ENCODE measurements at places on chromosomes 12 and 14.

- no peak for DNase-seq
Observed at GRCh38 chr12:73486256-73486655, 1051.4 kb upstream of the ATXN7L3B start.

- no peak for DNase-seq
Observed at GRCh38 chr12:92034858-92035401, 110.7 kb downstream of the BTG1 start.

DNA sequence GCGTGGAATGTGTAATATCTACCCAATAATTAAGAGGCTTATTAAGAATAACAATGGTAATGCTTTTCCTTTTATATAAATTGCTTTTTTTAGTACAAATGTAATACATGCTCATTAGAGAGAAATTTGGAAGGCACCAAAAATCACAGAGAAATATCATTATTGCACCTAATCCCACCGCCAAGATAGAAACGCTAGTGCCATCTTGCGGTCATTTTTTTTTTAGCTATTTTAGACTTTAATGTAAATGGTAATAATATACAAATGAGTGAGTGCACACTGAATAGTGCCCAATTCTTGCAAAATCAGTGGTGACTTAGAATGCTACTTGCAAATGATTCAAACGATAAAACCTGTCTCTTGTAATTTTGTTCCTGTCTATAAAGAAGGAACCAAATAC lies 576.8 kb upstream of the TMEM132C start:
- no peak for DNase-seq

DNA sequence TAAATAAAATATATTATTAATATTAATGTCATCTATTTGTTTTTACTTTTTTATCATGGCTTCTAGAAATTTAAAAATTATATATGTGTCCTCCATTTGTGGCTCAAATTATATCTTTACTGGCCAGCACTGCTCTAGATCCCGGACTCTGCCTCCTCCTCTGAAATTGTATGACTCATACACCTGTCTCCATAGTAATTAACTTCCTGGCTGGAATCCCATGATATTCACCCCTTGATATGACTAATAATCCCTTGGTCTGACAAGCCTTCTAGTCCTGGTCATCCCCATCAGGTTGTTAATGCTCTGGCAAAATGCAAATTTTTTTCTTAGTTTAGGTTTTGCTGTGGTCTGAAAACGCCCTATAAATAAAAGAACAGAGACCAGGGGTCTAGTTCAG lies 116.2 kb downstream of the BMP4 start:
- no peak for DNase-seq

GRCh38 chr14:43872752-43873655 lies 634.1 kb downstream of the FSCB start:
- DNase-seq: no peak
